ENCODE measurements at places on chromosomes 5 and 9.

GRCh38 chr9:105413525-105413924 lies 34.3 kb upstream of the FSD1L start:
- peak; percentile 32 for DNase-seq

GRCh38 chr5:94471521-94471920 lies 146.9 kb downstream of the KIAA0825 start:
- no peak for DNase-seq

DNA sequence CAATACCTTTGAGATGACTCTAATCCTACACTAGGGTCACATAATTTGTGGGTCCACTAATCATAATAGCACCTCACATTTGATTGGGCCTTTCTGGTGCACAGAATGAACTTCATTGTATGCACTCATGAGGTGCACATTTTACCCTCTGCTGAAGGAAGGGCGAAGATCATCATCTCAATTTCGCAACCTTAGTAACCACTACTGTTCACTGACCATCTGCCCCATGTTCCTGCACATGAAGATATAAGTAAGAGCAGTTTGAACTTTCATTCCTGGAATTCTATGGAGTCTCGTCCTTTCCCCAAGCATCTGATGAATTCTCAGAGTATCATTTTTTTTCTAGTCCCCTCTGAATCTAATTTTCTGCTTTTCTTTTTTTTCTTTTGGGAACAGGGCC lies 21.2 kb downstream of the GAS1 start:
- no peak for DNase-seq

- DNase-seq = peak; percentile 24
Observed at GRCh38 chr9:123541411-123541810, 185.4 kb downstream of the CRB2 start.

GRCh38 chr9:36110434-36110833 lies 26.1 kb upstream of the GLIPR2 start:
- no peak for DNase-seq

DNA sequence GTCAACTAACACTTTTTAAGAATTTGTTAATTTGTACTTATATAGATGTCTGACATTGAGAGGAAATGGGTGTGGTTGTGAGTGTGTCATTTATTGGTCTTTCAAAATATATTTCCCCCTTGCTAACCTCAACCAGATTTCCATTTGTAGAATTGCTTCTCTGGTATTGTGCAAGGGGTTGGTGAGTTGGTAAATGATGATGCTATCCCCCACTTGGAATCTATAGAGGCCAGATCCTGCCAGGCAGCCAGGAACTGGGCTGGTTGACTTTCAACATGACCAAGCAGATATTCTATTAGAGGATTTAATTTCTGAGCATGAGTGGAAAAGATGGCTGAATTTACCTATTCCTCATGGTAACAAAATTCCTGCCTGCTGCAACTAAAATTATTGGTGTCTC lies 306.6 kb upstream of the KIF2A start:
- no peak for DNase-seq

GRCh38 chr5:74717596-74717995 lies 32.6 kb downstream of the HEXB start:
- DNase-seq = no peak

DNA sequence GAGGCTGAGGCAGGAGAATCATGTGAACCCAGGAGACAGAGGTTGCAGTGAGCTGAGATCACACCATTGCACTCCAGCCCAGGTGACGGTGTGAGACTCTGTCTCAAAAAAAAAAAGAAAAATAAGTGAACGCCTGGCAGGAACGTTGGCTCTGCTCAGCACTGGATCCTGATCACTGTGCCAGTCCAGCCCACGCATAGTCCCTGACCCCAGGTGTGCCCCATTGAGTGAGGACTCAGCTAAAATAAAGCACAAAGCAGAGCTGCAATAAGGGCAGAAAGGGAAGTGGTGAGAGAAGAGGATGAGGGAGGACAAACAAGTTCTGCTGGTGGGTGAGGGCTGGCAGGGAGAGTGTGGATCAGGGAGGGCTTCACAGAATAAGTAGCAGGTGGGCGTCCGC lies 4.3 kb downstream of the GRHPR start:
- no peak for DNase-seq

DNA sequence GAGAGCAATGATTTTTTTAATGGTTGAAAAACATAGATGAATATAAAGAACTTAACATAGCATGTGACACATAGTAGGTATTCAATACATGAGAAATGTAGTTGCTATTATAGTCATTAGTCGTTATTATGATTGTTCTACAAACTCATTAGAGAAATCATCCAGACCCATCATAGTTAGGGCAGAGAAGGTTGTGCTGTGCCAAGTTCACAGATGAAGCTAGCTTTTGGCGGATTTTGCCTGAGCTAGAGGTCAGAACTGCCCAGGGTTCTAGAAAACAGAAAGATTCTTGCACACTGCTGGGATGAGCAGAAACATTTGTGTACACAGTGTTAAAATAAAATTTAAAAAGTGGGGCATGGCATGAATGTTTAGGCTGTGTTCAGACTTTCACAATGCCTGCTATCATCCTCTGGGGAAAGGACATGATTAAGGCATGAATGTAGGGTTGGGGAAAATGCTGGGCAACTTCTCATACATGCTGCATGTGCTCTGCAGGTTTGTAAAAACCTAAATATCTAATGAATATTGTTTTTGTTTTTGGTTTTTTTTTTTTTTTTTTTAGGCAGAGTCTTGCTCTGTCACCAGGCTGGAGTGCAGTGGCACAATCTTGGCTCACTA lies 33.3 kb upstream of the RAD23B start:
- no peak for DNase-seq

GRCh38 chr9:81562231-81563019 lies 126.9 kb downstream of the TLE1 start:
- DNase-seq = no peak

DNA sequence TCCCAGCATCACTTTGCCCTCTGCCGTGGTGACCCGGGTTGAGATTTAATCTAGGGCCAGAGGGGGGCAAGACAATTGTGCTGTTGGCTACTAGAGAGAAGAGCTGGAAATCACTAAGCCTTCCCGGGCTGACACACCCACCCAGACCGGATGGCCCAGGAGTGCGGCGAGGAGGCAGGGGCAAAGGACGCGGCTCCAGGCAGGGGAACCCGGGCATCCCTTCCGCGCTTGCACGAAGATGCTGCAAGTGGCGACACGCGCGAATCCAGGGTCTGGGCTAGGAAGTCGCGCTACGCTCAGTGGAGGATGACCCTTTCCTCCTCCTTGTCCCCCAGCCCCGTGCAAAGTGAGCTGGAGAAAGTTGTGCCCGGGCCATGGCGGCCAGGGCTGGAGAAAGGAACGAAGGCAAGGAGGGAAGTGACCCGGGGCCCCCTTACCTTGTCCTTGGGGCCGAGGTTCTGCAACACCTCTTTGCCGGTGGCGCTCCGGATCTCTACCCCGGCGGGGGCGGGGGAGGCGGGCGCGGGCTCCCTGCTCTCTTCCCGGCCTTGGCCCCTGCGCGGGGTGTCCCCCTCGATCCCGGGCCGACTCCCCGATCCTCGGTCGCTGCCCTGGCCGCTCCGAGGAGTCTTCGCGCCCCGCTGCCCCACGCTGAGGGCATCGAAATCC lies 693 bp downstream of the DPYSL3 start:
- DNase-seq = no peak

DNA sequence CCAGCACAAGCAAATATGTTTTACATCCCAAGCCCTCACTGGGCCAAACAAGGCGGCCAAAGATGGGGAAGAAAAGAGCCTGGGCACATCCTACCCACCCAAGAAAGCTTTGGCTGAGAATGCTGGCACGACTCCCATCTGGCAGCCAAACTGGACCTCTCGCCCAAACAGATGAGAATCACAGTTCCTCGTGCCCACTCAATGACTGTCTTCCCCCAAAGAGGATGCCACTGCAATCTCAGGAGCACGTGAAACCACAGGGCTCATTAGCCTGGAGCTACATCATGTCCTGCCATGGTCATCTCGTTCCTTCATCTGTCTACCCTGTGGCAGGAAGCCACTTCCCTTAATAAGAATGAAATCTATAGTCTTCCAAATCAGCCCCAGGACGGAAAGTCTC lies 536.8 kb downstream of the BNC2 start:
- DNase-seq = peak; percentile 9

- no peak for DNase-seq
Observed at GRCh38 chr9:78544230-78544629, 247.3 kb downstream of the PSAT1 start.

DNA sequence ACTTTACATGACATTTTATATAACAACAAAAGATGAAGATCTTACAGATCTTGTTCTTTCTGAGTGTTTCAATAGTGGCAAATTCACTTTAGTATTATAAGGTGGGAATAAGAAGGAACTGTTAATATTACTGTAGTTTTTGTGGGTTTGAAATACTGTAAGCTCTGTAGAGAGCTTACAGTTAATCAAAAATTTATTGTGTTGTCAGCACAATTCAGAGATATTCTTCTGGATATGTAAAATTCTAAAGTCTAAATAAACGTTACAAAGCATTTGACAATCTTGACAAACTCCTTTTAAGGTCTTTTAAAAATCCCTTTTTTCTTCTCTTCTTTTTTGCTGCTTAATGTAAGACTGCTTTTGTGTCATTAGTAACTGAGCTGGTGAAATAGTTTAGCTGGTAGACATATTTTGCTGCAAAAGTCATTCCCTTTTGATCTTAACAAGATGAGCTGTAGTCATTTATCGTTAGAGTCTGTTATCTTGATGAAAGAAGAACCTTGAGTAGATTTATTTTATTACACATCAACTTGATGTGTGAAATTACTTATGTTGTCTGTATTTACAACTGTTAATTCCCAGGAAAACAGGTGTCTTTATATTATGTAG lies 186.0 kb downstream of the WDR70 start:
- DNase-seq = no peak

- no peak for DNase-seq
Observed at GRCh38 chr9:78210841-78211301, 25.0 kb upstream of the CEP78 start.

DNA sequence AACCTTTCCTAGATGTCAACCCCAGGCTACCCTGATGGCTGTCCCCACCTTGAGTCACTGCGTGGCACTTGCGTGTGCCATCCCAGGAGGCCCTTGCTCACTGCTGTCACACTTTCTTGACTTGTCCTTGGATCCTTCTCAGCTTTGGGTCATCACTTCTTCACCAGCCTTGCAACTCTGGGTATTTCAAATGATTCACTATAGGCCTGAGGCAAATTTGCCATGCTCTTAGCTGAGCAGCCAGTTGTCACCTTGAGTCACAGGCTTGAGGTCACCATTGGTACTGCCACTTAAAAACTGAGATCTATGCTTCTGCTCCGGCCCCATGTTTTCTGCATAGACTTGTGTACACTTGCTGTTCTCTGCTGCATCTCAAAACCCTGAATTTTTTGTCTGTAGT lies 84.7 kb downstream of the BASP1 start:
- no peak for DNase-seq

- no peak for DNase-seq
Observed at GRCh38 chr5:62457071-62457470, 44.5 kb downstream of the IPO11 start.

DNA sequence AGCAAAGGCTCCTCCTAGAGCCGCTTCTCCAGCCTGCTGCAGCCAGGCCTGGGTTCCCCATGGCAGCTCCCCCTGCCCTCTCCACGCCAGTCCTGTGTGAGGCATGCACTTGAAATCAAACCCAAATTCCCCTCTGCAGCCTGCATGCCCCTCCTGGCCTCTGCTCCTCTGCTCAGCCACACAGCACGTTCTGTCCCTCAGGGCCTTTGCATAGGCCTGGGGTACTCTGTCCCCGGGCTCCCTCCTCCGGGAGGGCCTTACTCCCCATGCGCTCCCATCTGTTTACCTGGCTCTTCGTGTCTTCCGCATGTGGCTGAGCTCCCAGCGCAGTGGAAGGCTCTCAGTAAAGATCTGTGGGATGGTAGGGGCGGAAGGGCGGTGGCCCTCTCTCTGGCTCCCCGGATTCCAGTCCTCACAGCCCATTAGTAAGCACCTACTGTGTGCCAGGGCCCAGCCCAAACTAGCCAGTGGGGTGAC lies 203.5 kb upstream of the IER5L start:
- DNase-seq = no peak

GRCh38 chr5:1975898-1976765 lies 93.4 kb upstream of the IRX4 start:
- DNase-seq = no peak

Measured in G401 (cell line).